ENCODE measurements at places on chromosomes 6 and 20.

DNA sequence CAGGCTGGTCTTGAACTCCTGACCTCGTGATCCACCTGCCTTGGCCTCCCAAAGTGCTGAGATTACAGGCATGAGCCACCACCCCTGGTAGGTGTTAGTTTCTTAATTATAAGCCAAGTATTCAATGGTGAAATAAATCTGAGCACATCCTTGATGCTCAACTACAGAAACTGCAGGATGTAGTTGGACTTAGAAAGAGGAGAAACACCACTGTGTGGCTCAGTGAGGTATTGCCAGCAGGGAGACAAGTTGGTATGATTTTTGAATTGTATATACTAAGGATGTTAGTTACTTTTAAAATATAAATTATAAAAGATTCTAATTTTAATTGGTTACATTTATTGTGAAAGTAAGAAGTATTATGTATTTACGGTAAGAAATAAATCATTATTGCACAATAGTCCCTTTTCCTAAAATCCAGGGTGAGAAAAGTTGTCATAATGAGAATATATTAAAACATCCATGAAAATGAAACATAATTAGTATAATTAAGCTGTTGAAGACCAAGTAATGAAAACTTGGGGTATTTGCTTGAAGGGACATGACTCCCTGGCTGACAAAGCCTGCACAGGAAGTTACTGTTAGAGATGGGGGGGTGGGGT is 17.6 kb downstream of the SLC18B1 start:
- DNase-seq, result no peak

GRCh38 chr6:18055714-18056382 is 66.6 kb downstream of the NHLRC1 start:
- no peak for DNase-seq

DNA sequence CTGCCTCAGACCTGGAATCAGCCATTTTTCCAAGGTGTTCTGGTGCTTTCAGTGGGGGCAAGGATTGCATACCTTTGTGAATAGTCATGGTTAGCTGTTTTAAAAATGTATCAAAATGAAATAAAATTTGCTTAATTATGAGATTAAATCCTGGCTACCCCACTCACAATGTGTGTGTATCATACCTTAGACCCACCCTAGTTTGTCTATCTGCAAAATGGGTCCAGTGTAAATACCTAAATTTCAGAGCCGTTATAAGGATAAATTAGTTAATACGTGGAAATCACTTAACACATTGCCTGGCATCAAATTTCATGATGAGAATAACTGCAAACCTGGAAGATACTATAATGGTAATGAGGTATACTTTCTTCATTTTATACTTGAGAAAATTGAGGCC is 3.0 kb upstream of the ZNF311 start:
- DNase-seq, result no peak

- DNase-seq, result no peak
These were observed 45.7 kb upstream of the TRAF3IP2 start for GRCh38 chr6:111651185-111652034.

Measured in GOT3 (cell line).